NCI-H146 (cell line): ENCODE measurements at places on chromosomes 2 and 18.

GRCh38 chr2:12884713-12885282, 168.1 kb downstream of the TRIB2 start:
- DNase-seq, result no peak

GRCh38 chr18:12772111-12772510, 69.3 kb downstream of the PSMG2 start:
- peak; percentile 50 for DNase-seq

GRCh38 chr2:170525566-170525900, 189.6 kb upstream of the SP5 start:
- DNase-seq, result no peak

- peak; percentile 16 for DNase-seq
Observed at GRCh38 chr2:219626540-219626939, 890 bp upstream of the SLC4A3 start.

DNA sequence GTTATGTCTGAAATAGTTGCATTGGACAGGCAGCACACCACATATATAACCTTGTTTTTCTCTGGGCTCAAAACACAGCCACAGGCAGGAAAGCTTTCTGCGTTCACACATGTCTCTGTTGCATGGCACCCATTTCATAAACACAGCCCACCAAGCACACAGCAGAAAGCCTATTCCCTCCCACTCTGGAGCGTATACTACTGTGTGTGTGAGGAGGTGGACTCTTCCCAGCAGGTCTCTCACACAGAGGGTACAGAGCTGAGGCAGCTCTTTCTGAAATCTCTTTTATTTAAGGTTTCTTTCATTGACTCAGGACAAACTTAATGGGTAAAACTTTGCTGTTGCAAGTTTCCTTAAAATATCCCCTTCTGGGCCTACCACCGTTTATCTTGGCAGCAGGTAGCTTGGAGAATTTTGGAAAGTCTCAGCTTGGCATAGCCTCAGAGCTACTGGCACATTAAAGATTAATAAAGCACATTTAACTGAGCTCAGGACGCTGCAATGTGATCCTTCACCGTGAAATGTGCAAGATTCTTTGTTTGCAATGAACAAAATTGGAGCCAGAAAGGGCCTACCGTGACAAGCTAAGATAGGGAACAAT, 105.1 kb upstream of the NCKAP5 start:
- no peak for DNase-seq
